ENCODE measurements at places on chromosomes 5 and 9. TPM values are rescaled to one million over a fixed set of nuclear protein-coding genes. Genes with fewer than 3 reads are reported as not detected.

The RFK gene
- 14.3 TPM for total RNA-seq

The CNTLN gene
- total RNA-seq = 5.0 TPM

The GPR21 gene
- total RNA-seq = 0.28 TPM

The PRDM9 gene
- not detected for total RNA-seq

The TXNDC15 gene
- total RNA-seq = 26.0 TPM

The LTC4S gene
- total RNA-seq = 1.4 TPM

The B4GALT1 gene
- 107 TPM for total RNA-seq

The MLANA gene
- total RNA-seq = not detected

The ANKRD34B gene
- total RNA-seq = not detected

The PALM2AKAP2 gene
- total RNA-seq = 0.07 TPM

The LCN12 gene
- not detected for total RNA-seq

The CNTFR gene
- total RNA-seq = 0.42 TPM

The CTXN3 gene
- not detected for total RNA-seq

The BTNL8 gene
- total RNA-seq = not detected

The ADAM19 gene
- total RNA-seq = 5.0 TPM

The ABLIM3 gene
- 7.6 TPM for total RNA-seq

The POLR1E gene
- total RNA-seq = 35.8 TPM

The ENHO gene
- total RNA-seq = not detected

The IFNB1 gene
- not detected for total RNA-seq

The WNT8A gene
- not detected for total RNA-seq

The COL15A1 gene
- total RNA-seq = 0.56 TPM

The GALNT12 gene
- total RNA-seq = 7.0 TPM

The PCDHGB4 gene
- total RNA-seq = 2.2 TPM

The MRRF gene
- total RNA-seq = 48.5 TPM

The TMEM215 gene
- not detected for total RNA-seq

The CPEB4 gene
- total RNA-seq = 16.2 TPM

The TMOD1 gene
- total RNA-seq = not detected

The NUTM2F gene
- total RNA-seq = not detected

The CCDC183 gene
- 0.42 TPM for total RNA-seq

The ROR2 gene
- total RNA-seq = 0.85 TPM

The SPATA31A3 gene
- not detected for total RNA-seq

The CKMT2 gene
- not detected for total RNA-seq

The CENPK gene
- total RNA-seq = 13.9 TPM
